ENCODE measurements at places on chromosomes 6 and 20. TPM values are rescaled to one million over a fixed set of nuclear protein-coding genes. Genes with fewer than 3 reads are reported as not detected.

GRCh38 chr6:146357578-146358430, 185.8 kb upstream of the RAB32 start:
- H3K4me3 ChIP-seq, result peak overlapping the region; percentile 44
- H3K27ac ChIP-seq, result peak overlapping the region; percentile 69
- H3K4me1 ChIP-seq, result no peaks in the 10 kb centered on the region
- H3K36me3 ChIP-seq, result no peaks in the 10 kb centered on the region

DNA sequence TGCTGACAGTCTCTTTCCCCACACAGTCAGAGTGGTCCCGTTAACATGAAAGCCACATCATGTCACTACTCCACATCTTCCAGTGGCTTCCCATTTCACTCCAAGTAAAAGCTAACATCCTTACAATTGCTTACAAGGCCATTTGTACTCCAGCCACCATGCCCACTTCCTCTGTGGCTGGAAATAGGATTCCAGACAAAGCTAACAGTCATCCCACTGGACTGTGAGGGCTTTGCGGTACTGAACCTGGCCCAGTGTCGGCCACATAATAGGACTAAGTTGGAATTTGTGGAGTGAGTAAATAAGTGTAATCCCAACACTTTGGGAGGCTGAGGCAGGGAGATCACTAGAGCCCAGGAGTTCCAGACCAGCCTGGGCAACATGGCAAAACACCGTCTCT, 10.9 kb downstream of the CCM2L start:
- H3K36me3 ChIP-seq, result no peaks in the 10 kb centered on the region
- no peak for DNase-seq
- H3K4me1 ChIP-seq, result peaks cover 13% of the 10 kb centered on the region
- H3K4me3 ChIP-seq, result no peak overlapping the region

The SLC29A1 gene
- polyA plus RNA-seq, result 44.5 TPM

The TBXT gene
- not detected for polyA plus RNA-seq

DNA sequence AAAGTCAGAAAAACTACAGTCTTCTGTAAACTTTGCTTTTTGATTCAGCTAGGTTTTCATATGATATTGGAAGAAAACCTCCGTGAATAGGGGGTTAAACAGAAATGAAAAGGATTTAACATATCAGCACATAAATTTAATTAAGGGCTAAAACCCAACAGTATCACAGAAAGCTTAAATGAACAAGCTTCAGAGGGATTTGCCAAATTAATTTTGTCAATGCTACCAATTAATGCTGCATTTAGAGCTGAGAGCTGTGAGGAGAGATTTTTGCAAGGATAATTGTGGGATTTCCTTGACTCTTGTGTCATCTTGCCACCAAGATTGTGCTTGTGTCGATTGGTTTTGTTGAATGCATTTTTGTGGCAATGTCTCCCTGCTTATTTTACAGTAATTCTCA, 379.9 kb downstream of the CD109 start:
- H3K4me1 ChIP-seq, result no peaks in the 10 kb centered on the region
- H3K4me3 ChIP-seq, result no peak overlapping the region
- DNase-seq, result no peak

- peak overlapping the region; percentile 97 for H3K27ac ChIP-seq
- H3K36me3 ChIP-seq, result peaks cover 17% of the 10 kb centered on the region
- H3K4me3 ChIP-seq, result peak overlapping the region; percentile 88
- no peaks in the 10 kb centered on the region for H3K4me1 ChIP-seq
- no peaks in the 10 kb centered on the region for H3K27me3 ChIP-seq
Measured at GRCh38 chr20:347640-348484, 951 bp downstream of the NRSN2 start.

The TFAP2A gene
- polyA plus RNA-seq, result 0.02 TPM

DNA sequence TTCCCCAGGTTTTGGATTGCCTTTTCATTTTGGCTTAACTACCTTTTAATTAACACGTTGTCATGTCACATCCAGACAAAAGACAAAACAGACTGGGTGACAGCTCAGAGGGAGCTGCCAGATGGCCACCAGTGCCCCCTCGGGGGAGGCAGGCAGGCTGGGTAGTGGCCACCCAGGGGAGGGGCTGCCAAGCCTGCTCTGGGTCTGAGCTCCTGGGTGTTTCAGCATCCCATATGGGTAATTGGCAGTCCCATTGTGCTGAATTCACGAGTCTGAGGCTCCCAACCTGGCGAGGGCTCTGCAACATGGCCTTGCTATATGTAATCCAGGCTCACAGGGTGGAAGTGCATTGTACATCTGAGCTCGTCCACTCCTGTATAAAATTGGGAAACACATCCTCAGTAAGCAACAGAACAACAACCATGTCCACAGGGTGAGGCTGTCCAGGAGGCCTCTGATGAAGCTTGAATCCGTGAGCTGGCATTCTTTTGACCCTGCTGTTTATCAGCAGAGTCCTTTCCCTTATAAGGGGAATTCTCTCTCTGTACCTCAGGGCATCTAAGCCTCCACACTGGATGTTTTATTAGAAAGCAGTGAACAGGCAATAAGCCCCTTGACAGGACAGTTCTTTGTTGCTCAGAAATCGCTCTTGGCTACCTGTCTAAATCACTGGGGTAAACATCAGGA, 111.7 kb upstream of the SLC22A23 start:
- H3K27ac ChIP-seq, result no peak overlapping the region
- DNase-seq, result peak; percentile 57
- no peak overlapping the region for H3K4me3 ChIP-seq
- H3K4me1 ChIP-seq, result peaks cover 11% of the 10 kb centered on the region

The FYN gene
- 31.0 TPM for polyA plus RNA-seq

- H3K27me3 ChIP-seq, result no peaks in the 10 kb centered on the region
- H3K4me1 ChIP-seq, result no peaks in the 10 kb centered on the region
- no peak overlapping the region for H3K27ac ChIP-seq
Measured at GRCh38 chr6:106997392-106998158, 23.0 kb upstream of the CD24 start.

The ID4 gene
- 4.9 TPM for polyA plus RNA-seq

DNA sequence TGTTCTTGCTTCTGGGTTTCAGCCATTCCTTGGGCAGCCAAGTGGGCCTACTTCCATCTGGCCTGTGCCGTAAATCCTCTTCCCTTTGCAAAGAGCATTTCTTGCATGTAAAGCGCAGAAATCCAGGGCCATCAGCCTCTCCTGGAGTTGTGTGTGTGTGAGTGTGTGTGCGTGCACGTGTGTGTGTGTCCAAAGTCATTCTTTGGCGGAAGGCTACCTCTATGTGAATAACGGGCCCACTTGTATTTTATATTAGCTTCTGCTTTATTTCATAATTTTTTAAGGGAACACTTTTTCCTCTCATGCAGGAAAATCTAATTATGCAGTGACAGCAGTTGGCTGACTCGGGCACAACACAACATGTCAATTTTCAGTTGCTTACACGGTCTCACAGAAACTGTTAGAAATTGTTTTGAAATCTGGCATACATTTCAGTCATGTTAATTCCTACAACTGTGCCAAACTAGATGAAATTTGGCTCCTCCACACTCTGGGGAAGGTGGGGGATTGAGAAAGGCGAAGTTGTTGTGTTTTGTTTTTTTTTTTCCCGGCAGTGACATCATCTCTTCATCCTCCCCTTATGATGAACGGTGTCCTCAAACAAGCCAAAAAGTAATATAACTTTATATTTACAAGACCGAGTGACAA, 223.7 kb upstream of the TSHZ2 start:
- peak; percentile 7 for DNase-seq
- H3K36me3 ChIP-seq, result no peaks in the 10 kb centered on the region
- H3K27ac ChIP-seq, result peak overlapping the region; percentile 72
- no peak overlapping the region for H3K4me3 ChIP-seq

DNA sequence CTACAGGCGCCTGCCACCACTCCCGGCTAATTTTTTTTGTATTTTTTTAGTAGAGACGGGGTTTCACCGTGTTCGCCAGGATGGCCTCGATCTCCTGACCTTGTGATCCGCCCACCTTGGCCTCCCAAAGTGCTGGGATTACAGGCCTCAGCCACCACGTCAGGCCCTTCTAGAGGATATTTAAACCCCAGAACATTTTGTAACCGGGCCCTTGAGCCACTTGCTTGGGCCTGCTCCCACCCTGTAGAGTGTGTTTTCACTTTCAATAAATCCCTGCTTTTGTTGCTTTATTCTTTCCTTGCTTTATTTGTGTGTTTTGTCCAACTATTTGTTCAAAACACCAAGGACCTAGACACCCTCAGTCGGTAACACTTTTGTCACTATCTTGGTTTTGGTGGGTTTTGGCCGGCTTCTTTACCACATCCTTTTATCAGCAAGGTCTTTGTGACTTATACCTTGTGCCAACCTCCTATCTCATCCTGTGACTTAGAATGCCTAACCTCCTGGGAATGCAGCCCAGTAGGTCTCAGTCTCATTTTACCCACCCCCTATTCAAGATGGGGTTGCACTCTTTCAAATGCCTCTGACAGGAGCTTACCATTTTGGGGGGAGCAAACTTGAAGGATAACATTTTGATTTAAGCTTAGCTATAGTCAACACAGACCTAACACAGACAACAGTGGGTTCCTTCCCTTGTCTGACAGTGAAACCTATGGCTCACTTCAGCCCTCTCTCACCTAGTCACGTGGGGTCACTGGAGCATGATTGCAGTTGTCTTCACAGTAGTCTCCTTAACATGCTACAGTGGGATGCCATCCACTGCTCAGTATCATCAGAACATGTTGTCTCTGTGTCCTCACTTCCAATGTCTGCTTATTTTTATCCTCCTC, 27.9 kb upstream of the KIF6 start:
- DNase-seq, result no peak
- H3K4me1 ChIP-seq, result no peaks in the 10 kb centered on the region
- H3K4me3 ChIP-seq, result no peak overlapping the region

DNA sequence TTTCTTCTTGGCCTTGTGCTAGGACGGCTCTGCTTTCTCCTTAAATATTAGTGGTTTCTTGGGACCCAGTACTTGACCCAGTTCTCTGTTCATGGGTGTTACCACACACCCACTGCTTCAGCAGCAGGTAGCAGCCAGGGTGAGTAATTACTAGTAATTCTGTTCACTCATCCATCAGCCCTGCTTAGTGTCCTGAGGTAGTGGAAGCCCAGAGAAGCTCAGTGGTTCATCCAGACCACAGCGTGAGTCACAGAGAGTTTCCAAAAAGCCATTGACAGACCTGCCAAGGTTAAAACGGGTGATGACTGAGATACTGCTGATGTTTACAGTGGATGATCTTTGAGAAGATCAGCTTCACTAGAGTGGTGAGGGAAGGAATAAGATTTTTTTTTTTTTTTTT, 51.7 kb upstream of the HINT3 start:
- H3K4me3 ChIP-seq, result no peak overlapping the region
- no peak for DNase-seq
- no peaks in the 10 kb centered on the region for H3K4me1 ChIP-seq
- H3K36me3 ChIP-seq, result peaks cover 4% of the 10 kb centered on the region
- no peaks in the 10 kb centered on the region for H3K27me3 ChIP-seq
- no peak overlapping the region for H3K27ac ChIP-seq

GRCh38 chr6:117495425-117495824, 13.0 kb downstream of the DCBLD1 start:
- no peak overlapping the region for H3K4me3 ChIP-seq
- no peaks in the 10 kb centered on the region for H3K36me3 ChIP-seq
- H3K27me3 ChIP-seq, result no peaks in the 10 kb centered on the region
- H3K27ac ChIP-seq, result peak overlapping the region; percentile 87
- no peak for DNase-seq
- no peaks in the 10 kb centered on the region for H3K4me1 ChIP-seq

DNA sequence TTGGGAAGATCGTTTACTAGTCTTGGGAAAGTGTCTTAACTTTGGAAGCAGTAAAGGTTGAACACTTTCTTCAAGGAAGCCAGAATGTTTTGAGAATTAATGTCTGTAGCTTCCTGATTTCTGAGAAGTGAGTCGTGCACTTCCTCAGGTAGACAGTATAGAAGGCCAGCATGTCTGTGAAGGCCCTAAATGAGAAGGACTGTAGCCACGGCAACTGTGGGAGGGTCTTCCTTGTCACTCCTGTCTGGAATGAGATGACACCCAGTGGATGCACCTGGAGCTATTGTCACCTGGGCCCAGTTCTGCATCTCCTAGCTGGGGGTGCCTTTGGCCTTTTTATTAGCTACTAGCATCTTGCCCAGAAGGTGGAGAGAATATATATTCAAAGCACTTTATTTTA, 8.8 kb downstream of the STX16 start:
- peaks cover 26% of the 10 kb centered on the region for H3K4me1 ChIP-seq
- no peak overlapping the region for H3K4me3 ChIP-seq
- H3K27me3 ChIP-seq, result no peaks in the 10 kb centered on the region
- 0 out of 2 replicates have a peak overlapping the region, but pooled peaks have one; percentile 5 for H3K27ac ChIP-seq
- DNase-seq, result no peak

The LAMA4 gene
- 9.4 TPM for polyA plus RNA-seq

GRCh38 chr6:161922631-161923119, 648.8 kb upstream of the AGPAT4 start:
- H3K4me3 ChIP-seq, result no peak overlapping the region
- no peaks in the 10 kb centered on the region for H3K4me1 ChIP-seq
- no peaks in the 10 kb centered on the region for H3K36me3 ChIP-seq
- DNase-seq, result peak; percentile 69
- no peak overlapping the region for H3K27ac ChIP-seq

DNA sequence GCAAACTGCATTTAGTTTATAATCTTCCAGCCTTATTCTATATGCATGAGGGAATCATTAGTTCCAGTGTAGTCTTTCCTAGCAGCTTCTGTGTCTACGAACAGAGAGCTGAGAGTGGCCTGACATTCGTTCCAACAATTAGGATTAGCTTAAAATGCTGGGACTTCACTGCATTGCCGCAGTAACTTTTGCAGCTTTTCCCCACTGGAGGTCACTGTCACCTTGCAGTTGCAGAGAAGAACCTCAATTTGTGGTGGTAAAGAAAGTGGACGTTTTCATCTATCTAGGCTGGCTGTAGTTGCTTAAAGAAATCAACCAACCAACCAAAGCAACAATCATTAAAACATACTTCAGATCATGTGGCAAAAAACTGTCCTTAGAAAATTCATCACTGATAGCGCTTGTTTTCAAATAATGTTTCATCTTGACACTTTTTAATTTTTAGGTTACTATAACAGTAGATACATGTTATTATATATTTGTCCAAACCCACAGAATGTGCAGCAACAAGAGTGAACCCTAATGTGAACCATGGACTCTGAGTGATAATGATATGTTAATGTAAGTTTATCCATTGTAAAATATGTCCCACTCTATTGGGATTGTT, 12.2 kb downstream of the MYLK4 start:
- no peak overlapping the region for H3K27ac ChIP-seq
- H3K4me1 ChIP-seq, result no peaks in the 10 kb centered on the region
- no peaks in the 10 kb centered on the region for H3K36me3 ChIP-seq
- H3K27me3 ChIP-seq, result no peaks in the 10 kb centered on the region
- peak overlapping the region; percentile 9 for H3K4me3 ChIP-seq

All from SK-N-SH (cell line).